ENCODE measurements at places on chromosomes 11 and 22. TPM values are rescaled to one million over a fixed set of nuclear protein-coding genes. Genes with fewer than 3 reads are reported as not detected.
A peak's percentile ranks its signal among the peaks of the same experiment; 100 is the strongest.

OR8G1 gene
- total RNA-seq: not detected

PNPLA5 gene
- total RNA-seq: not detected

EXPH5 gene
- 36.3 TPM for total RNA-seq

NTM gene
- not detected for total RNA-seq

TMPRSS13 gene
- total RNA-seq: 18.5 TPM

GRCh38 chr11:119361056-119361787 is 14.7 kb upstream of the MFRP start:
- DNase-seq: peak; percentile 93

DNA sequence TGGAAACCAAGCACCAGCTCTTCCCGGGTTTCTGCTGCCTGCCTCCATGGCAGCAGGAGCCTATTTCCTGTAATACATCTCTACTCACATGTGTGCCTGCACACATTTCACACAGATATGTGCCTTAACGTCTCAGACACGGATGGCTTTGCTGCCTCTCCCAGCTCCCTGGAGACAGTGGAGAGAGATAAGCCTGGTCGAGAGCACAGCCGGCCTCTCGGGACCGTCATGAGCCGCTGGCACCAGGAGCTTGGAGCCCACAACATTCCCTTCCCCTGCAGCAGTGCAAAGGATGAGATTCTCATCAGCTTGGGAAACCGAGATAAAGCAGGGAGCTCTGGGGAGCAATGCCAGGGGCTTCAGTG is 587.7 kb downstream of the BRD1 start:
- no peak for DNase-seq

GRCh38 chr22:26656891-26657851 is at the start of gene MIAT:
MIAT (plus strand) TSS chr22:26657588.
- DNase-seq: no peak

GRCh38 chr22:46010207-46010867 is 33.4 kb upstream of the WNT7B start:
- DNase-seq: no peak

DNA sequence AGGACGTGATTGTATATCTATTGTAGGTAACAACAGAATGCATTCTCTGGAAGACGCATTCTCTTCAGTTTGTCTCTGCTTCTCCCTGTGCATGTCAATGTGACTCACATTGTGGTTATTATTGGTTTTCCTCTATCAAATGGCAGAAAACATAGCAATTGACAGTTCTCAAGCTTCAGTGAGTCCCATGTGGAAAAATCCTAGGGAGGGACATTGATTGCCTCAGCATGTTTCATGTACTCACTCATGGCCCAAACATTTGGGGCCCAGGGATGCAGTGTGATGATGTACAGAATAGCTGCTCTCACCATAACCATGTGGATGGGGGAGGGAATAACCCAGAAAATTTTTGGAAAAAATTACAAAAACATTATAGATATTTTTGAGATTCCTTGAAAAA is 9.3 kb upstream of the ARL14EP start:
- DNase-seq: no peak

GRCh38 chr11:1437500-1437899 is 47.8 kb downstream of the BRSK2 start:
- DNase-seq: no peak

DNA sequence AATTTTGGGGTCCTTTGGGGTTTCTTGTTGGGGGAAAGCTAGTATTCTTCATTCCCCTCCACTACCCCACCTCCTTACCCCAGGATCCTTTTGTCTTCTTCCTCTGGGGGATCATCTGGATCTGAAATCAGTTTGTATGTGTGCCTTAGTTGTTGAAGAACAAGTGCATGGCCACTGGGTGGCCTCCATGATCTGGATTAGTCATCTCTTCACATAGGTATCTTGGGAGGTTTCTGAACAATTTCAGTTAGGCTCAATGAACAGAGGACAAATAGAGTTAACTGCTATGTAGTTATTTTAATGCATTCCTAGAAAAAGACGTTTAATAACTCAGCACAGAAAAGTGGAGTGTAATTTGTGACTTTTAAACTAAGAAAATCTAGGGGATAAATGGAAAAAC is 7.1 kb upstream of the VWA5A start:
- DNase-seq: no peak

DNA sequence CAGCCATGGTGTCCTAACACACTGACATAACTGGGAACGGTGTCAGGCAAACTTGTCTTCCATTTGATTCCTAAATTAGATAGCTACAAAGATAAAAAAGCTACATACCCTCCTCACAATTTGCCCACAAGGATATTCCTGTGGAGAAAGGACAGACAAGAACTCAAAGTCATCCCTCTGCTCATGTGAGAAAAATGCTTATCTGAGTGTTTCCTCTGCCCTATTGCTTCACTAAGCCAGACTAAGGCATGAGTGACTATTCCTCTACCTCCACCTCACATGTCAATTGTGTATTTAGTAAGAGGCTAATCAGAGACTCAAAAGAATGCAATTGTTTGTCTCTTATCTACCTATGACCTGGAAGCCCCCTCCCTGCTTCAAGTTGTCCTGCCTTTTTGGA is 247.7 kb downstream of the DDX10 start:
- DNase-seq: no peak

DNA sequence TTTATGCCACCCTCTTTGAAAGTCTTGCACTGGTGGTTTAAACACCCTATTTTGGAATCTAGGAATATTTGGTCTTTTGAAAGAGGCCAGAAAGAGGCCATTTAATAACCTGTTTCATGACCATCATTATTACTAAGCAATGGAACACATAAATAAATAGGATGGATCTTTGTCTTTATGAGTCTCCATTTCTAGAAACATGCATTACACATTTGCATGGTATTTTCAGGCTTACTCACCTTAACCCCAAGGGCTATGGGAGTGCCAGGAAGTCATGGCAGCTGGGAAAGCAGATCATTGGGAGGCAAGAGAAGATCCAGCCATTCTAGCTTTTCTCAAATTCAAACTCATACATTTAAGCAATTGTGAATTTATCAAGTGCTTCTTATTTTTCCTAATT is 185.8 kb upstream of the POU2AF2 start:
- DNase-seq: peak; percentile 53

DNA sequence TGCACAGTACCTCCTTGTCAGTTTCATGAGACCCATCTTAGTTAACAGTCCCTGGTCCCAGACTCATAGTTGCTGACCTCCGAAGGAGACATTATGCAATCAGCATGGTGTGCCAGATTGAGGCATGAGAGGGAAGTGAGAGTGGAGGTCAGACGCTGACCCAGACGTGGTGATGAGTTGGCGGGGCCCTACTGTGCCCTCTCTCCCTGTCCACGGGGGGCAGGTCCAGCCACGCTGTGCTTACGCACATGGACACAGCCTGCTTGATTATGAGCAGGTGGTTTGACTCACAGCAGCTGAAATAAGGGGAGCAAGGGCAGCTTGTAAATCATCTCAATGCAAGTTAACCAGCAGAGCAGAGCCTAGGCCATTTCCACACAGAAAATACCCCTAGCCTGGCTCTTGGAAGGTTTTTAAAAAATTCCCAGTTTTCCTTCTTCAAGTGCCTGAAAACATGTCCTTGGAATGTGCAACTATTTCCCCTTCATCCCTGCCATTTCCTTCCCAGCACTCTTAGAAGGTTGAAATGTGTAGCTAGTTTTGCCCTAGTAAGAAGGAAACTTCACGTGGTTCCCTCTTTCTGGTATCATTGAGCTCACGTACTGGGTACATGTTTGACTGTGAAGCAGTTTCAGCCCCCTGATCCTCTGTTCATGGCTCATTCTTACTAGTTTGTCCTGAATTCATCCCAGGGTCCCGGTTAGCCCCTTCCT is 122.6 kb upstream of the SORL1-AS1 start:
- no peak for DNase-seq
